ENCODE measurements at places on chromosomes 7 and 10.

DNA sequence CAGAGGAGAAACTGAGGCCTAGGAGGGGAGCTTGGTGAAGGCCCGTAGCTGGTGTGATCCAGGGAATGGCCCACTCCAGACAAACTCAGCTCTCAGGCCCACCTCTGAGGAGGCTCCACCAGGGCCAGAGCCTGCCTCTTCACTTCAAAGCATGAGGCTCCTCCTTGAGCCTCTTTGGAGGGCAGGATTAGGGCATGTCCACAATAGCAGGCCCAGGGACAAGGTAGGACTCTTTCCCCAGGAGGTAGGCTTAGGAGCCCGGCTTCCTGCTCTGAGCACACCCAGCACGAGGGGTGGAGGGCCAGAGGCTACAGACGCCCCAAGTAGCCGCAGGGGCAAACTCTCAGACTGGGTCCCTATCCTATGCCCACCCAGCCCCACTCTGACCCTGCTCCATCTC lies 164.6 kb upstream of the ZMIZ1 start:
- DNase-seq: no peak

DNA sequence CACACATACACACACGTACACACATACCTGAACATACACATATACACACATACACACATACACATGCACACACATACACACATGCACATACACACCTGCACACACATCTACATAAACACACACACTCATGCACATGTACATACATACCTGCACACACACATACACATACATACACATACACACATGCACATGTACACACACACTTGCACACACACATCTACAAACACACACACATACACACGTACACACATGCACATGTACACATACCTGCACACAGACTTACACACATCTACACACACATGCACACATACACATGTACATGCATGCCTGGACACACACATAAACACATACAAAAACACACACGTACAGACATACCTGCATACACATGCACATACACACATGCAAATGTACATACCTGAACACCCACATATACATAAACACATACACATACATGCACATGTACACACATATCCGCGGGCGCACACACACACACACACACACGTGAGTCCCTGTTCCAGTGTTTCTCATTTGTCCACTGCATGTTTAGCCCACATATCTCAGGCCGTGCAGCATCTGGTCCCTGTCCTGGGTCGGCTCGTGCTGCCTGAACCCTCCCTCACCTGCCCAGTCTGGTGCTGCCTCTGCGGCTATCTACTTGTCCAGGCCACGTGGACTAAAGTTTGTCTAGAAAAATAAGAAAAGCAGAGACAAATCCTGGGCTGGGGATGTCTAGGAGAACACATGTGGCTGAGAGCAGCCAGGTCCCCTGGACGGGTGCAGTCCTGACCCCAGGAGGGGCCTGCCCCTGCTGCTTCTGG lies 238.7 kb downstream of the TCERG1L start:
- DNase-seq: no peak

DNA sequence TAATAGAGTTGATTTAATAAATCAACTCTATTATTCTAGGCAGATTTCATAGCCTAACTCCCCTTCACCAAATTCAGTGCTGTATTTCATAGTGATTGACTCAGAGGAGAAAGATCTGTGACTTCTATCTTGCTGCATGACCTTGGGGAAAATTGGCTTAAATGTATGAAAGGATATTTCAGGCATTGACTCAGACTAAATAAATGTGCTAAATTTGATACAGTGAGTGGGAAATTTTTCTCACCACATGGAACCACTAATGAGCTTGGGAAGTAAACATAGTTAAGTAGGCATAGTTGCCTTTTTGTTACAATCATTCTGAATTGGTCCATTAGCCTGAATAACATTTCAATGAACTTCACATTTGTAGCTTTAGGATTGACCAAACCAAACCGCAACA lies 89.0 kb upstream of the PRPS1L1 start:
- no peak for DNase-seq

- DNase-seq: no peak
Observed at GRCh38 chr10:24435374-24435773, 226.4 kb downstream of the KIAA1217 start.

- no peak for DNase-seq
Observed at GRCh38 chr10:127347202-127347959, 151.0 kb upstream of the INSYN2A start.

- no peak for DNase-seq
Observed at GRCh38 chr7:77770316-77770715, 27.9 kb downstream of the TMEM60 start.

DNA sequence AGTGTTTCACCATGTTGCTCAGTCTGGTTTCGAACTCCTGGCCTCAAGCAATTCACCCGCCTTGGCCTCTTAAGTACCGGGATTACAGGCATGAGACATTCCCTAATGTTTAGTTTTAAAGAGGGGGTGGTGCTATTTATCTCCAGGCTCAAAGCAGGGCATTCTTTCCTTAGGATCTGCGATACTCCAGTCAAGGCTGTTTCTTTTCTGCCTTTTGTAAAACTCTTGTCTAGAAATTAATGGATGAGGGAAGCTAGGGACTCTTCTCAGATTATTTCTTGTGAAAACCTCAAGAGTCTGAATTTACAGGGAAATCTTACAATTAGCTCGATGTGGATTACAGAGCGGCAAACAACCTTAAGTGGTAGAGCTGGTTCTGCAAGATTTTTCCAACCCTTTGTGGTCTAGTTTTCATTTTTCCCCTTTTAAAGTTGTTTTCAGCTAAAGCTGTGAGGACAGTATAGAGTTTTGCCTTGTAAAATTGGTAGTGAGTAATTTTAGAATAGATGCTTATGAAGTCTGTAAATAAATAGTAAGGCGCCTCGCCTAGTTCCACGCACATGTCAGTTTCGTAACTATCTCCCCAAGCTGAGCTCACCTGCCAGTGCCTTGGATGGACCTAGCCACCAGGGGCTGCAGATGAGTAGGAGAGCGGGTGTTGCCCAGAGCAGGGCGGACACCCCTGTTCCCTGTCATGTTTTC lies 53.1 kb downstream of the CUX1 start:
- DNase-seq: no peak

GRCh38 chr10:117926491-117926890 lies 120.2 kb downstream of the RAB11FIP2 start:
- DNase-seq: no peak

- no peak for DNase-seq
Observed at GRCh38 chr10:122301055-122301810, 30.1 kb downstream of the BTBD16 start.

DNA sequence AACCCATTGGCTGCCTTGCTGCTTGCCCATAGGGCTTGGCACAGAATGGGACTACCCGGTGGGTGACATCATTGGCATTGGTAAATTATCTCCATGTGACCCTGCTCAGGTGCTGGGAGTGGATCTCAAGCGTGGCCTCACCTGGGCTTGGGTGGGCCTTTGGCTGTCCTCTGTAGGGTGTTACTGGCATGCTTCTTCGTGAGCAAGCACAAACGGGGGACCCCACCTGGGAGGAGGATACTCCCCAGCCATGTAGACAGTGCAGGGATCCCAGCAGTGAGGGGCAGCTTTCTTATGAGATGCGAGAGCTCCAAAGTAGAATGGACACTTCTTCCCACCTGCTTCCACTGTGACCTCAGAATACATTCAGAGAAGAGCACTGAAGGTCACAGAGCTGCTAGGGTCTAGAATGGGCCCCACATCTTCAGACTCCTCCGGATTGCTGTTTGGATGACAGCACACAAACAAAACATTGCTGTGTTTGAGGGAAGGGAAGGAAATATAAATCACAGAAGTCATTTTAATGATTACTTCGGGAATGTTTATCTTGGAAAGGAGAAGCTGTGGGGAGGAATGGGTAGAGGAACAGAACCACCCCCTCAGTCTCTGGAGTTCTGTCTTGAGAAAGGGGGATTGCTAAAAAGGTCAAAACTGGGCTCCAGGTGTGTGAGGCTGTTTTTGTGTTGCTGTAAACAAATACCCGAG lies 75.9 kb downstream of the SH2D4B start:
- DNase-seq: no peak

GRCh38 chr7:128737867-128738385 lies 1.2 kb upstream of the CALU start:
- no peak for DNase-seq

DNA sequence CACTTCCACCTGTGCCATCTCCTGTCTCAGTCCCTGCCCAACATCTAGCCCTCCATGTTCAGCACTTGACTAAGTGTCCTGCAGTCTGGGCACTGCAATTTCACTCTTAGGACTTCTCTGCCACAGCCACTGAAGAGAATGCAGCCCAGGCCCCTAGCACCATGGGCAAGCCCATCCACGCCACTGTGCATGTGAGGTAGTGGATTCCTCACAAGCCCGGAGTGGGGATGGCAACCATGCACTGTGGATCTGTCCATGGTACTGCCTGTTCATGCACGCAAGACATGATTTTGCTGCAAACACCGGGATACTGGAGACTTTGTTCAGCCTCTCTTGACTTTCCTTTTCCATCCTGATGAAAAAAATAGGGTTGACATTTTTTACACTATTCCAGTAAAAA lies 12.3 kb downstream of the DDC start:
- DNase-seq: no peak

GRCh38 chr7:128005759-128006159 lies 25.5 kb downstream of the LRRC4 start:
- no peak for DNase-seq

DNA sequence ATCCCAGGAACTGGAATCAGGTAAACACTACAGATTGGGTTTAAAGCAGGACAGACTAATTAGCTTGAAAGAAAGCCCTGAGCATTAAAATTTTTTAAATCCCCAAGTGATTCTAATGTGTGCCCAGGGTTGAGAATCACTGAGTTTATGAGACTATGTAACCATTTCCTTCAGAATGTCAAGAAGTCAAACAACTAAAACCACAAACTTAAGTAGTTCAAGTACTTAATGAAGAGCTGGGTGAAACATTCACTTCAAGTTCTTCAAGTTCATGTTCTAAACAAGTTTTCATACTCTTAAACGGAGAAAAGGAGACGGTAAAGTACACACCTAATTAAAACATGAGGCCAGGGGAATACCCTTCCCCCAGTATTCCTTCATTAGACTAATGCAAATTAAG lies 28.2 kb upstream of the TLL2 start:
- no peak for DNase-seq

GRCh38 chr7:122885583-122886356 lies 490 bp downstream of the CADPS2 start:
- DNase-seq: no peak

- no peak for DNase-seq
Observed at GRCh38 chr7:27316311-27316710, 73.7 kb downstream of the EVX1 start.
